Activated T-cell treated with anti-CD3 and anti-CD28 coated beads, Interleukin-2, amount 50 U/mL, for 72 hours (primary cell): ENCODE measurements at places on chromosomes 2 and 18.
A peak's percentile ranks its signal among the peaks of the same experiment; 100 is the strongest.

DNA sequence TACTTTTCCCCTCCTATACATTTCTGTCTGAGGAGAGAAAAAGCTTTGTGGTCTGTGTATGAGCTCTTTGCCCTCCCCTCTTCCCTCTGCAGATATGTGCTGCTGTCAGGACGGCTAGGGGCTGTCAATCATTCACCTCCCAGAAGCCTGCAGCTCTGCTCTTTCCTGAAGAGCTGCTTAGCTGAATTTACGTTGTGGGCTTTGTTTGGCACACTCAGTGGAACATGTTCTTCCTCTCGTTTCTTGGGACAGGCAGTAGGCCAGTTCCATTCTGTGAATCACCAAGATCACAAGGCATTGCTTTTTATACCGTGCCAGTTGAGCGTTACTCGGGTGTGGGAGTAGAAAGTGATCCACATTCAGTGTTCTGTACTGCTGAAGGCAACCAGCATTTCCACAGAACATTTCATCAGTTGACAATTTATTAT is 136.7 kb downstream of the LAMA3 start:
- DNase-seq: no peak

DNA sequence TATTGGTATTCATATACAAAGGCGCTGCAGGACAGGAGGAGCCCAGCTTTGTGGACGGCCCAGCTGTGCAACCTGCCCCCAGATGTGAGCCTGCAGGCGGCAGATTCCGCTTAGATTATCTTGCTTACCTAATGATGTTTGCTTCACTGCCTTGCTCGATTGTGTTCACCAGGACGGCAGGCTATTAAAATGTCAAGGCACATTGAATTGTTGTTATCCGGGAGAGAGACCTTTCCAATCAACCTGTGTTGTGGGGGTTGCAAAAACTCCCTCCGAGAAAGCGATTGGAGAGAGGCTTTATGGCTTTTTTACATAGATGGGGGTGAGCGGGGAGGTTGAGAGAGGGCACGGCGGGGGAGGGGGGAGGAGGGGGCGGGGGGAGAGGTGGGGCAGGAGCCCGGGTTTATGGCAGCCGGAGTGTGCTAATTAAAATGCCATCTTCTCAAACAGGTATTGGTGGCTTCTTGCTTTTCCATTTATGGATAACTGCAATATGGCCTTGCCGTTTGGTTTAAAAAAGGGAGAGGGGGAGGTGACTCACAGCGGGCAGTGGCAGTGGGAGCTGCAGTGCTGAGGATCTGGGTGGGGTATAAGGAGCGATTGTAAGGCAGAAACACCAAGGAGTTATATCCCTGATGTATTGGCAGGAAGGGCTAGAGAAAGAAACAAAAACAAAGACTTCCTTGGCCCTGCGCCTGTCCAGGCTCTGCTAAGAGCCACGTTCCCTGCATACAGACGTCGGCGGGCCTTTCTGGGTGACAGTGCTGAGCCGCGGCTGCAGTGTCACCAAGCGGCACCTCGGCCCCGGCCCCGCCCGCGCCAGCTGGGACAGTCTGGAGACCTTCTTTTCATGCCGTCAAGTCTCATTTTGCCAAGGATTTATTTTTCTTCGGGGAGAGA is 97.2 kb downstream of the INSIG2 start:
- peak; percentile 65 for DNase-seq

GRCh38 chr2:17878281-17879136 is at the start of gene KCNS3:
TSS of gene KCNS3 (plus strand) at chr2:17878667. CDS start at chr2:17931009, 52,342 bp downstream.
- peak; percentile 4 for DNase-seq

- DNase-seq: no peak
These were observed 93.7 kb downstream of the SESTD1 start for GRCh38 chr2:179170901-179171300.

- DNase-seq: no peak
These were observed 44.5 kb downstream of the DCDC2C start for GRCh38 chr2:3747826-3748225.

DNA sequence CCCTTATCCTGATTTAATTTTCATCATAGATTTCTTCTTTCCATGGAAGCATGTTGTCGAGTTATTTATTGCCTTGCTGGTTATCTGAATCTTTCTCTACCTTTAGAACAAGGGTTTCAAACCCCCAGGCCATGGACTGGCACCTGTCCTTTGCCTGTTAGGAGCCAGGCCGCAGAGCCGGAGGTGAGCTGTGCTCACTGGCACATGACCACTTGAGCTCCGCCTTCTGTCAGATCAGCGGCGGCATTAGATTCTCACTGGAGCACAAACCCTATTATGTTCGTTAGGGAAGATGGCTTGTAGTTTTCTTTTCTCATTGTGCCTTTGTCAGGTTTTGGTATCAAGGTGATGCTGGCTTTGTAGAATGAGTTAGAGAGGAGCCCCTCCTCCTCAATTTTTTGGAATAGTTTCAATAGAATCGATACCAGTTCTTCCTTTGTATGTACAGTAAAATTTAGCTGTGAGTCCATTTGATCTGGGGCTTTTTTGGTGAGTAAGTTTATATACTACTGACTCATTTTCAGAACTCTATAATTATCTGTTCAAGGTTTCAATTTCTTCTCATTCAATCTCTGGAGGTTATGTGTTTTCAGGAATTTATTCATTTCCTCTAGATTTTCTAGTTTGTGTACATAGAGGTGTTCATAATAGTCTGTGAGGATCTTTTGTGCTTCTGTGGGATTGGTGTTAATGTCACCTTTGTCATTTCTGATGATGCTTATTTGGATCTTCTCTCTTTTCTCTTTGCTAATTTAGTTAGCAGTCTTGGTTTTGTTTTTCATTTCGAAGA is 668.0 kb upstream of the FAM98A start:
- no peak for DNase-seq

DNA sequence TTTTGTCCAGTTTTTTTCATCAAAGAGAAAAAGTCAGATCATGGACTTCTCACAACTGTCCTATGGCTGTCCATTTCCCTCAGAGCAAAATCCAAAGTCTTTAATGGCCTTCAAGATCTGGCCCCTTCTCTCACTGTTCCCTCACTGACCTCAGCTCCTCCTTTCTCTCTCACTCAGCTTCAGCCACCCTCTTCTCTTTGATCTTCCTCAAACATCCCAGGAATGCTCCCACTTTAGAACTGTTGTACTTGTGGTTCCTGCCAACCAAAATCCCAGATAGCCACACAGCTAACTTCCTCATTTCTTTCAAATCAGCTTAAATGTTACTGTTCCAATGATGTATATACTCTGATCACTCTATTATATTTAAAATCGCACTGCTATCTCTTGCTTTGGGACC is 82.9 kb downstream of the NUP35 start:
- DNase-seq: no peak

GRCh38 chr2:38174646-38175423 is 98.9 kb upstream of the CYP1B1 start:
- no peak for DNase-seq

DNA sequence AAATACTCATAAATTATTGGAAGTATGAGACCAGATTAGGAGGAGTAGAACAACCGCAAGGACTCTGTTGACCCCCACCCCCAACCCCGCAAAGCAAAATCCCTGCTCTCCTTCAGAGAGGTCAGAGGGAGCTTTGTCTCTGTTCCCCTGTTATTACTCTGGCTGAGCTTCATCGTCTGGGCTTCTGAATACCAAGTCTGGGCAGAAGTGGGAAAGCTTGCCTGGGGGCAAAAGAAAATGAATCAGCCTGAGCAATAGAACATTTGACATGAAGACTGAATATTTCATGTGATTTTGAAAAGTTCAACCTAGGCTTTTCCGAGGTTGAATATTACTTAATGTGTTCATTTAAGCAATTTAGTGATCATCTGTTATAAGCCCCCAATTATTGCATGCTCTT is 114.6 kb upstream of the ARHGAP28 start:
- no peak for DNase-seq

GRCh38 chr2:216786676-216787075 is 73.2 kb downstream of the TNP1 start:
- no peak for DNase-seq

- peak; percentile 9 for DNase-seq
These were observed 368.4 kb downstream of the MTX2 start for GRCh38 chr2:176637486-176638166.

- no peak for DNase-seq
These were observed 30.0 kb downstream of the CROCC2 start for GRCh38 chr2:240936106-240936505.

DNA sequence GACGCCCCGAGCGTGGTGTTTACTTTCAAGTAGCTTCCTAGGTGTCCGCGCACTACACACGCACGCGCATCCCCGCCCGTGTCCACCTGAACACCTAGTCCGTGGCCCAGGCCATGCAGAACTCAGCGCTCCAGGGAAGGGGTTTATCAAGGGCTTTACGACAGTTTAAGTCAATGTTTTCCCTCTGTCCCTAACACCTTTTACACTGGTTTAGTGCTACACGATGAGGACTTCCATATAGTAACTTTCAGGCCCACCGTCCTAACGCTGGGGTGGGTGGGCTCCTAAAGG is 1.4 kb upstream of the BCL2 start:
- DNase-seq: no peak

DNA sequence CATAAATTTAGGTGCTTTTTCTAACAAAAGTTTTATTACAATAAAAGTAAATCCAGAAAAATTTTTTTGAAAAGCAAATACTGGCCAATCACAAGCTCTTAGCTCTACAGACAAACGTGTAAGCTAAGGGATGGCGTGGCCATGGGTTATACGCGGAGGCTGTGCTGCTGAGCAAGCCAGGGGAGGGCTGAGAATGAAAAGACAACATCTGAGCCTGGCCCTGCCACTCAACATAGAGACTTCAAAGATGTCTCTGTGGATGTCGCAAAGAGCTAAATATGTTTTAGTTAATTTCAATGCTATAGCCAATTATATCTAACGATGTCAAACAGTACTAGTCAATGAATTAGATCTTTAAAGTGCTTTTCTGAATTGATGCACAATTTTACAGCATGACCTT is 33.3 kb upstream of the NT5DC4 start:
- DNase-seq: no peak

- DNase-seq: no peak
These were observed 263.8 kb downstream of the HNMT start for GRCh38 chr2:138228101-138228500.
